ENCODE measurements at places on chromosomes 5 and 9.

DNA sequence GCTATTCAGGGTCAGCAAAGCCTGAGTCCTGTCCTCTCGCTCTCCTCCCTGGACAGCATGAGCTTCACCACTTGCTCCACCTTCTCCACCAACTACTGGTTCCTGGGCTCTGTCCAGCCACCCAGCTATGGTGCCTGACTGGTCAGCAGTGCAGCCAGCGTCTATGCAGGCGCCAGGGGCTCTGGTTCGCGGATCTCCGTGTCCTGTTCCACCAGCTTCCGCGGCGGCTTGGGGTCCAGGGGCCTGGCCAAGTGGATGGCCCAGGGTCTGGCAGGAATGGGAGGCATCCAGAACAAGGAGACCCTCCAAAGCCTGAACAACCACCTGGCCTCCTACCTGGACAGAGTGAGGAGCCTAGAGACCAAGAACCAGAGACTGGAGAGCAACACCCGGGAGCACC lies 8.6 kb downstream of the NIPBL start:
- DNase-seq = no peak

- no peak for DNase-seq
Observed at GRCh38 chr5:78416677-78417425, 56.4 kb downstream of the SCAMP1 start.

DNA sequence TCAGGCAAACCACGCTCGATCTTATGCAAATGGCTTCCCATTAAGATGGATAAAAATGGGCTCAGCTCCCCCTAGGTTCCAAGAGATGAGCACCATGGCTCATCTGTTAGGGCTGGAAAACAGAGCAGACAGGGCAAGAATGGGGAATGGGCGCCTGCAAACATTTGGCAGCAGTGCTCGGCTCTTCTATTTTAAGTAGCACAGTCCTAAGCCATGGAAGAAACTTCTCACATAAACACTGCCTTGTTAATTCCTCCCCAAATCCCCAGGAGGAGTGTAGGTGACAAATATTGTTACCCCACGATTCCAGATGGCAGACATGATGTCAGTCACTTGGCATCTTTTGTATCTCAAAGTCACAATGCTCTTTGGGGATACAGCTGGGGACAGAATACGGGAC lies 221.8 kb downstream of the ICE1 start:
- no peak for DNase-seq

GRCh38 chr9:89525446-89526374 lies 27.8 kb upstream of the SEMA4D start:
- no peak for DNase-seq

DNA sequence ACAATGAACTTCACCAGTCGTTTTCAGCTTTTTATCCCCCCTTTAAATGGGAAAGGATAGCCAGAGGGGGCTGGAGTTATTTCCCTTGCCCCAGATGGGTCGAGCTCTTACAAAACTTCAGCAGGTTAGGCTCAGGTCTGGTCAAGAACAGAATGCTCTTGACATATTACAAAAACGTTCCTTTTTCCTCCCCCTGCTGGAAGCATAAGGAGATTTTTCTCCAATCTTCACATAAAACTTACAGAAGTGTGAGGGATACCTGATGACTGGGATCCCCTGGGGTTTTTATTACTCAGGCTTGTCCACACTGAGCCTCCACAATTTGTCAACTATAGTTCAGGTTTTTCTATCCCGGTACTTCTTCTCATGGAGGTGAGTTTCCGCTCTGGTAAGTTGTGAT lies 60.8 kb downstream of the CSF2 start:
- no peak for DNase-seq

DNA sequence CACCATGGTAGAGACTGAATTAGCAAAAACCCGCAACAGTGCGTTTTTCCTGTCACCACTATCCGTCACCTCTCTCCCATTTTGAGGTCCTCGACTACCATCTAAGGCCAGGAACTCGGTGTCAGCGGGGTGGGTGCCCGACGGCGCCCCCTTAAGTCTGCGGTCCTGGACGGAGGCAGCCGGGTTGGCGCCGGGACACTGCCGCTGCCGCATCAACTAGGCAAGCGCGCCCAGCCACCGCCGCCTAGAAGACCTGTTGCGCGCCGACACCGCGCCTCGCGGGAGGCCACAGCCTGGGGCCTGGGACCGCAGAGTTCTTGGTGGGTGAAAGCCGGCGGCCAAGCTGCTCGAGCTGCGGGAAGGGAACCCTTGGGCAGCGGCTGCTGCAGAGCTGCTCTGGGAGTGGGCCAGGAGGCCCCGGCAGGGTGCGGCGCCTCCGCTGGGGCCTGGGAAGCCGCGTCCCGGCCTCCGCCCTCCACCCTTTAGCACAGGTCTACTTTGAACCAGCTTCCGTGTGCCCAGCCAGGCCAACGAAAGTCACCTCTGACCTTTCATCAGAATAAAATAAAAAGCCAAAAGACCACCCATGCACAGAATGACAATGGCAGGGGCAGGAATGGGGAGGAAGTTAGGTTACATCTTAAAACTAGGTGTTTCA lies 3.5 kb downstream of the FOXB2 start:
- no peak for DNase-seq

GRCh38 chr5:32538031-32538547 lies 47.3 kb upstream of the SUB1 start:
- DNase-seq = no peak

DNA sequence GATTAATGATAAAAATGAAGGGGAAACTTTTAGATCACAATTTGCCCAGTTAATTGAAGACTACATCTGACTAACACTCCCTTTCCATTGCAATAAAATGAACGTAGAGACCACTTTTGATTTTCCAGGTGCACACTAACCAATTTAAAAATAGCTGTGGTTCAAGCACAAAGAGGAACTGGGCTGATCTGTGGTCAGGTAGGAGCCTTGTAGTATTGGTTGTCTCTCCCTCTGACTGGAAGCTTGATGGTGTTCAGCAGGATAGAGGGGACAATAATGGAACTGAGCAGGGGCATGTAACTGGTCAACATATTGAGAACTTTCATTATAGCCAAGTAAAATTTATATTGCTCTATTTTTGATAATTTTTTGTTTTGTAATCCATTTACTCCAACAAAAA lies 886.8 kb upstream of the SEMA6A start:
- no peak for DNase-seq

DNA sequence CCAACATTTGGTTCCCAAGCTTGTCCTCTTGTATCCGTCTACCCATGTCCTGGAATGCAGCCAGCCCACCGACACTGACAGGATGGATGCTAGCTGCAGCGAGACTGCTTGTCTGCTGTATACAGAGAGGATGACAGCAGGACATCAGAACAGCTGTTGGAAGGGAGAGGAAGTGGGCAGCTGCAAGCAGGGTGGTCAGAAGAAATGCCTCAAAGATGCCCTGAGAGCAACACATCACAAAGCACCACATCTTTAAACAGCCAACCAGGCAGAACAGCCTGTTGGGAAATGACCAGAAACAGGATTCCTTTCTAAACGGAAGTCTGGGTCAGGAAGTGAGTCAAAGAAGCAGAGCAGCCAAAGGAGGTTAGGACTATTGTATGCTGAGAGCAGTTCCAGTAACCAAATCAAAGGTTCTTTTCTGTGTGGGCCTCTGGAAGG lies 219.1 kb downstream of the NDUFS4 start:
- DNase-seq = no peak

GRCh38 chr9:98373609-98374008 lies 118.2 kb upstream of the TBC1D2 start:
- DNase-seq = no peak

- no peak for DNase-seq
Observed at GRCh38 chr5:159128070-159128541, 28.4 kb upstream of the EBF1 start.

- no peak for DNase-seq
Observed at GRCh38 chr5:1039210-1039548, 30.6 kb downstream of the NKD2 start.

DNA sequence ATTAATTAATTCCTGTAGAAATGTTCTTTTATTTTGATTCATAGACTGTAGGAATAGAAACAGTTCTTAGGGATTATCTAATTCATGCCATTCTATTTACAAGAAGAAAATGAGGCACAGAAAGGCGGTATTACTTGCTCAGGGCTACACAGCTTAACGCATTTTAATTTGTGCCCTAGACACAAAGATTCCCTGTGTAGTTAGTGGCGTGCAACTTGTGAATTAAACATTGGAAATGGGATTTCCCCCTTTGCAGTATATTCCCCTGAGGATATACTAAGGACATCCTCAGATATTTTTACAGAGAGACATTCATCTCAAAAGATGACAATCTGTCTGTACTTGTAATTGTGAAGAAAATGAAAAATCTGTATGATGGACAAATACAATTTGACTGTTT lies 108.1 kb downstream of the SGCD start:
- DNase-seq = no peak

GRCh38 chr5:82106756-82107155 lies 134.9 kb downstream of the ATG10 start:
- DNase-seq = no peak

- no peak for DNase-seq
Observed at GRCh38 chr5:134142806-134143205, 28.3 kb downstream of the TCF7 start.

GRCh38 chr9:103802068-103802467 lies 292.0 kb upstream of the SMC2 start:
- no peak for DNase-seq

DNA sequence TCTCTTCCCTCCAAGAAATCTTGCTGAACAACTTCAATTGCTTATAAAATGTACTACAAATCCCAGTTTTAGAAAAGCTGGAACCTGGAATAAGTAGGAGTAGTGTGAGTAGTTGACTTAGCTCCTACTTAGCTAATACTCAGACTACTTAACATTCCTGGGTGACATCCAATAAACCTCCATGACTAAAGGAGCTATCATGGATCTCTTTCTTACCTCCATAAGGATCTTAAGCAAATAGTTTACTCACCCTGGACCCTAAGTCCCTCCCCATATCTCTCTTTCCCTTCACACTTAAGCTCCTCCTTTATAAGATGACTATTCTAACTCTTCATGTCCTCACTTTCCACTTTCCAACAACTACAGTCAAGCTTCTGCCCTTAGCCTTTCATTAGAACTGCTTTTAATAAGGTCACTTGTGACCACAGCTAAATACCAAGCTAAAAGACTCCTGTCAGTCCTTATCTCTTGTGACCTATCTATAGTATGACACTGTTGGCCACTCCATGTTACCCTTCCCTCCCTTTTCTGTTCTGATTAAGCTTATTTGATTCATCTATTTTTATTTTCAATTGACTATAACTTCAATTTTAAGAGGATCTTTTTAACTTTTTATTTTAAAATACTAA lies 194.9 kb downstream of the RFX3 start:
- DNase-seq = no peak

GRCh38 chr5:115530426-115530825 lies 14.1 kb downstream of the FEM1C start:
- DNase-seq = no peak

- no peak for DNase-seq
Observed at GRCh38 chr9:18437315-18438201, 36.4 kb upstream of the ADAMTSL1 start.

GRCh38 chr9:27548055-27548741 lies 18.6 kb upstream of the MOB3B start:
- DNase-seq = no peak

GRCh38 chr5:115480271-115480670 lies 64.3 kb downstream of the FEM1C start:
- DNase-seq = no peak

GRCh38 chr9:135339378-135339973 lies 140.1 kb upstream of the PPP1R26 start:
- DNase-seq = no peak

DNA sequence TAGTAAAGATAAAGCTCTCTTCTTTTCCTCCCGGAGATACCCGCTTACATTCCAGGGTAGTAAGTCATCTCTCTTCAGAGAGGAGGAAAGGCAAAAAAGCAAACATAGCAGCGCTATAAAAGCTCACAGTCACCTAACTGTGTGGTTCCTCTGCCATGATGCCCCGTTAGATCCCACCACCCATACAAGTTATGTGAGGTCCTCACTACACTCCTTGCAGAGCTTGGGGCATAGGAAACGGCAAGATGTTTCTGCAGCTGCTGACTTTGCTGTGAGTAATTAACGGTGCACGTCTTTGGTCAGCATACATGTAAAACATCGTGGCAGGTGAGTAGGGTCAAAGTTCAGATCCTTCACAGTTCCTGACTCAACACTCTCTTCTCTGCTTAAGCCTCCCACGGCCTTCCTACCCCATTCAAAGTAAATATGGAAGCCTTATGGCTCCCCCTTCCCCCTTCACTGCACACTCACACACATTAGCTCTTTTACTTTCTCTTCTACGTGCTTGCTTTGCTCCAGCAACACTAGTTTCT lies 218.9 kb downstream of the DIRAS2 start:
- DNase-seq = no peak

DNA sequence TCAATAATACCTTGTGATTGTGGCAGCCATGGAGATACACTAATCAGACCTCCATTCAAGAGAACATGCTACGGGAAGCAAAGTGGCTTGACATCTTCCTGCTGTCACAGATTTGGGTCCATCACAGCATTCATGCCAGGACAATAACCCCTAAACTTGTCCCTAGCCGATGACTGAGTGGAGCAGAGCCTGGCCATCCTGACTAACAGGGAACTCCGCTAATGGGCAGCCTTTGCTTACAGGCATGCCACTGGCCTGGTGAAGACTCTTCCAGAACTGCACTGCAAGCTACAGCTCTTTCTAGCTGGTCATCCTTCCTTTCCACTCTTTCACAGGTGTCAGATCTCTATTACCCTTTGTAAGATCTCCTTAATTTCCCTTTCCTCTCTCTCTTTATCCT lies 16.0 kb downstream of the FAM174A start:
- DNase-seq = no peak

GRCh38 chr5:99004960-99005359 lies 76.2 kb upstream of the CHD1 start:
- no peak for DNase-seq

GRCh38 chr5:139406963-139407362 lies 3.1 kb upstream of the SPATA24 start:
- no peak for DNase-seq

GRCh38 chr9:130794923-130795495 lies 40.0 kb upstream of the ABL1 start:
- DNase-seq = no peak

DNA sequence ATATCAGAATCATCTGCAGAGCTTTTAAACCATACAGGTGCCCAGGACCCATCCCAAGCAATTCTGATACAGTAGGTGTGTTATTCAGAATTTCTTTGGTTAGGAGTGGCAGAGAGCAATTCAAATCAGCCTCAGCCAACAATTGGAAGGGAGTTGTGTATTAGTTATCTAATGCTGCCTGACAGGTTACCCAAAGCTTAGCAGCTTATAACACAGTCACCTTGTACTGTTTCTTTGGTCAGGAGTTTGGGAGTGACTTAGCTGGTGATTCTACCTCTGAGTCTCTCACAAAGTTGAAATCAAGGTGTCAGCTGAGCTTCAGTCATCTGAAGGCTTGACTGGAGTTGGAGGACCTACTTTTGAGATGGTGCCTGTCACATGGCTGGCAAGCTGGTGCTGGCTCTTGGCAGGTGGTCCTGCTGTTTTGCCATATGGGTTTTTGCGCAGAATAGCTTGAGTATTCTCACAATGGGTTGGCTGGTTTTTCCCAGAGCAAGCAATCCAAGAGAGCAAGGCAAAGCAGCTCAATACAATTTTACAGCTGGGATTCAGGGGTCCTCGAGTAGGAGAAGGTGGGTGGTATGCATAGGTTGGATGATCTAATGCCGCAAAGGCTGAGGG lies 18.7 kb upstream of the CARNMT1 start:
- no peak for DNase-seq

Data from activated CD8-positive, alpha-beta memory T cell treated with anti-CD3 and anti-CD28 coated beads for 1 hour (primary cell).